ENCODE measurements at places on chromosomes 1 and 21.
A peak's percentile ranks its signal among the peaks of the same experiment; 100 is the strongest.

DNA sequence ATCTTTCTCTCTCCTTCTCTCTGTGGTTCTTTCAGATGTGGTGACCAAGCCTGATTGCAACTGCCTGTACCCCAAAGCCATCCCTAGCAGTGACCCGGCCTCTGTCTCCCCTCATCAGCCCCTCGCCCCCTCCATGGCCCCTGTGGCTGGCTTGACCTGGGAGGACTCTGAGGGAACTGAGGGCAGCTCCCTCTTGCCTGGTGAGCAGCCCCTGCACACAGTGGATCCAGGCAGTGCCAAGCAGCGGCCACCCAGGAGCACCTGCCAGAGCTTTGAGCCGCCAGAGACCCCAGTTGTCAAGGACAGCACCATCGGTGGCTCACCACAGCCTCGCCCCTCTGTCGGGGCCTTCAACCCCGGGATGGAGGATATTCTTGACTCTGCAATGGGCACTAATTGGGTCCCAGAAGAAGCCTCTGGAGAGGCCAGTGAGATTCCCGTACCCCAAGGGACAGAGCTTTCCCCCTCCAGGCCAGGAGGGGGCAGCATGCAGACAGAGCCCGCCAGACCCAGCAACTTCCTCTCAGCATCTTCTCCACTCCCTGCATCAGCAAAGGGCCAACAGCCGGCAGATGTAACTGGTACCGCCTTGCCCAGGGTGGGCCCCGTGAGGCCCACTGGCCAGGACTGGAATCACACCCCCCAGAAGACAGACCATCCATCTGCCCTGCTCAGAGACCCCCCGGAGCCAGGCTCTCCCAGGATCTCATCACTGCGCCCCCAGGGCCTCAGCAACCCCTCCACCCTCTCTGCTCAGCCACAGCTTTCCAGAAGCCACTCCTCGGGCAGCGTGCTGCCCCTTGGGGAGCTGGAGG is 12.7 kb downstream of the CSF1 start:
- DNase-seq = no peak

- no peak for DNase-seq
These were observed 6.3 kb downstream of the ASPM start for GRCh38 chr1:197140121-197140520.

GRCh38 chr1:34739613-34740012 is 15.2 kb upstream of the GJB5 start:
- no peak for DNase-seq

GRCh38 chr1:21313203-21313885 is 23.1 kb upstream of the ECE1 start:
- no peak for DNase-seq

GRCh38 chr1:37234941-37235418 is 200.7 kb upstream of the GRIK3 start:
- peak; percentile 86 for DNase-seq

GRCh38 chr1:35085421-35085820 is 6.2 kb downstream of the ZMYM1 start:
- DNase-seq = no peak

DNA sequence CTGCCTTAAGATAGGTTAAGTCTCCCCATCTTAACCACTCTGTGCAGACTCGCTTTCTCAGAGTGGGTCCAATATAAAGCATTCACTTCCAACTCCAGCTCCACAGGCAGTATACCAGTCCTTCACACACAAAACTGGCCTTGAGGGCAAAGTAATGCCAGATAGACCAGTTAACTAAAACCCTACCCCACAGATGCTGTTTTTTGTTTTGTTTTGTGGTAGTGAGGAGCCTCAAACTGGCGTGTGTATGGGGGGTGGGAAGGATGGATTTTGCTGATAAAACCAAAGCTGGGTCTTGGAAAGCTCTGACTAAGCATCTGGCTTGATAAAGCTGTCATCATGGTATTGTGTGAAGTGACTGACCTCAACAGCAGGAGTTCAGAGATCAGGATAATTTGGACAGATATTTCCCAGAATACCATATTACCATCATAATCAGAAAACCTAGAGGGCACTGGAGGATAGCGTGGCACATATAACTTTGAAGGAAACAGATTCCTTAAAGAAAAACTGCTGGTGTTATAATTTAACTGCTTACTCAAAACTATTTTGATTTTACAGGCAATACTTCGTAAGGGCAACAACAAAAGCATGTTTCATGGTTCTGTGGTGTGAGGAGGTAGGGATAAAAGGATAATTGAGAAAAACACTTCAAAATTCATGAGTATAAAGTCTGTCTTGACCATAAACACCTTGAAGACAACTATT is 29.6 kb upstream of the CPLANE2 start:
- DNase-seq = no peak

- DNase-seq = peak; percentile 8
These were observed 41.7 kb upstream of the PTCH2 start for GRCh38 chr1:44884746-44885145.

DNA sequence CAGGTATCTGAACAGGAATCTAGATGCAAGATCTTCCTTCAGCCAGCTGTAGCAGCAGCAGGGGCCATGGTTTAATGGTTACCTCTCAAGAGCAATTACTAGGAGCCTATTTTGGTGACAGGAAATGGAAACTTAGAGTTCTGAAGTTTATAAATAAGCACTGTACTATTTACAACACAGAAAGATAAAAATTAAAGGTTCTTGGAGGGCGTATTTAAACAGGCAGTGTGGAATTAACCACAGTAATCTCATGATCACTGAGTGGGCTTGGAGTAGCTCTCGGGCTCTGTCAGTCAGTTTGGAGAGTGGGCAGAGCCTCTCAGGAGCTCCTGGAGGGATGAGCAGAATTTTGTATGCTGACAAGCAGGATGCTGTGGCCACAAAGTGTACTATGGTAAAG is 10.2 kb upstream of the FCRL5 start:
- no peak for DNase-seq

GRCh38 chr1:248905662-248906008 is 400 bp upstream of the PGBD2 start:
- no peak for DNase-seq

GRCh38 chr1:59685666-59686065 is 129.1 kb upstream of the HOOK1 start:
- peak; percentile 42 for DNase-seq

GRCh38 chr1:19450811-19451515 is 34.4 kb downstream of the CAPZB start:
- DNase-seq = no peak

GRCh38 chr1:218953386-218953785 is 220.3 kb upstream of the LYPLAL1 start:
- DNase-seq = no peak

DNA sequence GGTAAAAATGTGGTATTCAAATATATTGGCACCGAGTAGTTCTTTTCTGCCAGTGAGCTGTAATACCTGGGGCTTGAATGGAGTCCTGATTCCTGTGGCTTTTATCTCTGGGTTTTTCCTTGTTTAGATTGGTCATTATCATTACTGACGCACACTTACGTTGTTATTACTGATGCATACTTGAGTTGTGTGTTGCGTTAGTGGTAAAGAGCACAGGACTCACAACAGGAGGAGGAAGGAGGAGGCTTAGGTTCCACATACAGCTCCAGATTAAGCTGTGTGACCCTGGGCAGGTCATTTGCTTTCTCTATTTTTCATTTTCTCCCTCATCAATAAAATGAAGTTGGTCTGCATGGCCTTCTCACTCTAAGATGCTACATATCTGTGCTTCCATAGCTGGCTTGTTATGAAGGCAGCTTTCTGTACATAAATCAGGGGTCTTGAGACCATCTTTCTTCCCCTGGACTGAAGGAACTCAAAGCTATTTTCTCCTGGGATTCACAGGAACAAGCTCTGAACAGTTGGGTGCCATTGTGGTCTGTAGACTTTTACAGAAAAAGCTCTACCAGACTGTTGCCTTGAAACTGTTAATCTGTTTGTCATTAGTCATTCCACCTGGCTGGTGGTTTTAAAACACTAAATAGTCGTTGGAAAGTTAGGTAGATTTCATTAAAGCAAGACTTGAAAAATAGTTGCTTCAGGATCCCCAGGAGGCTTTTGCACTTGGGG is 5.6 kb downstream of the ARID1A start:
- no peak for DNase-seq

DNA sequence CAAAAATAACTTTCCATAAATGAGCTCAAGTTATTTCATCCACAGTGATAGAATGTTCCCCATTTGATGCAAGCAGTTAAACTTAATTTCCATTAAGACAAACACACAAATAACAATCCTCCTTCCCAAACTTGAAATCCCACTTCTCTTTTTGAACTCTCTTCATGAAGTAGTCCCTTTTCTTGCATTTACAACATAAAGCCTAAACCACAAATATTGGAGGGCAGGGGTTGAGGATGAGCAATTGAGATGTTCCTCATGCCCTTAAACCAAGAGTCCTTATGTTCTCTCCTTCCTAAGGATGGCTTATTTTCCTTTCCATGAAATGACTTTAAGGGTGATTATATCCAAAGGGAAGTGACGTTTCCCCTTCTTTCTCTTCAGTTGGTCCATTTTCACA is 228.8 kb downstream of the DISC1 start:
- DNase-seq = no peak

GRCh38 chr1:111733992-111734341 is 5.2 kb downstream of the INKA2 start:
- no peak for DNase-seq
